Panc1 (cell line): ENCODE measurements at places on chromosomes 6 and 20. TPM values are rescaled to one million over a fixed set of nuclear protein-coding genes. Genes with fewer than 3 reads are reported as not detected.

RAMACL gene
- 0.13 TPM for total RNA-seq

THEMIS gene
- total RNA-seq = 0.05 TPM

LAMP5 gene
- total RNA-seq = not detected

PROKR2 gene
- total RNA-seq = not detected

DNA sequence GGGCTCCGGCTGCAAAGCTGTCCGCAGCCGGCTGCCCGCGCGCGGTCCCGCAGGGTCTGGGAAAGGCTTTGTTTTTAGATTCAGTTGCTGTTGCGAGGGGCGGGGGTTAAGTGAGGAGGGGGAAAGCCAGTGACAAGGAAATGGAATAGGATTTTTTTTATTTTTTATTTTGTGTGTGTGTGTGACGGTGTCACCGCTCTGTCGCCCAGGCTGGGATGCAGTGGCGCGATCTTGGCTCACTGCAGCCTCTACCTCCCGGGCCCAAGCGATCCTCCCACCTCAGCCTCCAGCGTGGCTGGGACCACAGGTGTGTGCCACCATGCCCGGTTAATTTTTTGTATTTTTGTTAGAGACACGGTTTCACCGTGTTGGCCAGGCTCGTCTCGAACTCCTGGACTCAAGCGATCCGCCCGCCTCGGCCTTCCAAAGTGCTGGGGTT lies 615 bp upstream of the UBE2J1 start:
- H3K27me3 ChIP-seq = no peaks in the 10 kb centered on the region
- no peaks in the 10 kb centered on the region for H3K36me3 ChIP-seq
- H3K27ac ChIP-seq = peak overlapping the region; percentile 77
- H3K4me3 ChIP-seq = peak overlapping the region; percentile 96
- H3K4me1 ChIP-seq = peaks cover 13% of the 10 kb centered on the region

DNA sequence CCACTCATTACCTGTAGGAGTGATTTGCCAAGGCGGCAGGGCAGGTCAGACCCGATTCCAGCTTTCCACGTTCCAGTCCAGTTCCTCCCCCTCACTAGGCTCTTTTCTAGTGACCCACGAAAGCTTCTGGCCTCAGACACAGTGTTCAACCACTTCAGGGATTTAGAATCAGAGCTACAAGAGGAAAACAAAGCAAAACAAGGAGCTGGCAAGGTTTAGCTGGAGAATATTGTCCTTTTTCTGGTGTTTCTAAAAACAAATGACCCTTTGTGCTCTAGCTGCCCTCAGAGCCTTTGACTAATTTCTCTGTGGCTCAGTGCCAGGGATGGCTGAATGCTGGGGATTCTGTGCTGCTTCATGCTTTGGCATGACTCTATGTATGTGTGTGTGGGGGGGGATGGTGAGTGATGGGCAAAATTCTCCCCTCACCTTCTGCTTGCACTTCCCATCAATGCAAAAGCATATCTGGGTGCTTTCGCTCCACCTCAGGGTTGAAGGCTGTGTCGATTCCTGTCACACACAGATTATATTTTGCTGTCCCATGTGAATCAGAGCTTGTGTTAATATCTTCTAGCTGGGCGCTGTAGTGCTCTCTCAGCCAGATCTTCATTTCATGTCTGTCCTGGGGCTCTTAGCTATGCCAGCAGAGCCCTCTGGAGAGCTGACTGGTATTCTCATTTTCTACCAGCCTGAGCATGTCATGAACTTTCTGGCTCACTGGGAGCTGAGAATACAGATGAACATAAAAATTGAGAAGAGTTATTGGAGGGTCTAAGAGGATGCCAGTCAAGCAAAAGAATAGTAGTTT lies 19.3 kb upstream of the NEDD9 start:
- no peak overlapping the region for H3K4me3 ChIP-seq
- no peak overlapping the region for H3K27ac ChIP-seq
- no peaks in the 10 kb centered on the region for H3K36me3 ChIP-seq
- H3K4me1 ChIP-seq = no peaks in the 10 kb centered on the region
- no peaks in the 10 kb centered on the region for H3K27me3 ChIP-seq

GRCh38 chr6:23354004-23354403 lies 772.0 kb upstream of the NRSN1 start:
- H3K27me3 ChIP-seq = no peaks in the 10 kb centered on the region
- no peaks in the 10 kb centered on the region for H3K4me1 ChIP-seq
- DNase-seq = no peak
- H3K4me3 ChIP-seq = no peak overlapping the region

DNA sequence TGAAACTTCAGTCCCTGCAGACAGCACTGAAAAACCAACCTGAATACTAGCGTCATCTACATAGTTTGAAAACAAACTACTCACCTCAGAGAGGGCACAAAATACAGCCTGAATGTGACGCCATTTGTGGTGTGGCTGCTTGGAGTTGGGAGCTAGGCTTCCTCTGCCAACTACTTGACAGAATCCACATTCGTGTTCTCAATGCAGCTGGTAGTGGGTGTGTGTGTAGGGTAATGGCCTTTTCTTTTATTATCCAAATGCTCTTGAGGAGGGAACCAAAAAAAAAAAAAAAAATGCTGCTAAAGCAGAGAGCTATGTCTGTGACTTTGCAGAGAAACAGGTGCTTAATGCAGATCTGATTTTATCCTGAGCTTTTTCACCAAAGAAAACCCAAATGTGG lies 207.8 kb downstream of the OTOR start:
- H3K4me1 ChIP-seq = no peaks in the 10 kb centered on the region
- no peak overlapping the region for H3K27ac ChIP-seq
- H3K4me3 ChIP-seq = no peak overlapping the region
- H3K27me3 ChIP-seq = no peaks in the 10 kb centered on the region; the same call in 1 of the 2 replicates

- peaks cover 7% of the 10 kb centered on the region for H3K36me3 ChIP-seq
- H3K27me3 ChIP-seq = no peaks in the 10 kb centered on the region
- H3K27ac ChIP-seq = peak overlapping the region; percentile 45; the same call in 1 of the 2 replicates
Measured at GRCh38 chr20:38084425-38084951, 50.9 kb downstream of the RPRD1B start.

- H3K4me1 ChIP-seq = no peaks in the 10 kb centered on the region
- no peak for DNase-seq
- H3K27me3 ChIP-seq = no peaks in the 10 kb centered on the region
- H3K36me3 ChIP-seq = no peaks in the 10 kb centered on the region
Measured at GRCh38 chr6:2035046-2035445, 210.4 kb downstream of the GMDS start.

DNA sequence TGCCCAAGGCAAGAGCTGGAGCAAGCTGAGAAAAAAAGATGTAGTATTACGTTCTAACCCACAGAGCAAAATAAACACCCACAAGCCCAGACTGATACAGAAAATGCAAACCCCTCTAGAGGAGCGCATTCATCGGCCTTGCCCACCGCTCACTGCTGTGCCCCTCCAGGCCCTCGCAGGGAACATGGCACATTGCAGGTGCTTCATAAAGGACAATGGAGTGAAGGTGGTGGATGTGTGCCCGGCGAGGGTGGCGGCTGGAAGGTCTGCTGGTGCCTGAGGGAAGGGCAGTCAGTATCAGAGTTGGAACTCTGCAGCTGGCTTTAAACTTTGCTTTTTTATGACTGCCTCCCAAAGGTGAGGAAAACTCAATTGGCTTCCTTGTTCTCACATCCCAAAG lies 18.5 kb upstream of the IRF4 start:
- peaks cover 5% of the 10 kb centered on the region for H3K27me3 ChIP-seq
- no peak for DNase-seq
- H3K4me1 ChIP-seq = no peaks in the 10 kb centered on the region
- no peak overlapping the region for H3K27ac ChIP-seq
- H3K36me3 ChIP-seq = no peaks in the 10 kb centered on the region

DNA sequence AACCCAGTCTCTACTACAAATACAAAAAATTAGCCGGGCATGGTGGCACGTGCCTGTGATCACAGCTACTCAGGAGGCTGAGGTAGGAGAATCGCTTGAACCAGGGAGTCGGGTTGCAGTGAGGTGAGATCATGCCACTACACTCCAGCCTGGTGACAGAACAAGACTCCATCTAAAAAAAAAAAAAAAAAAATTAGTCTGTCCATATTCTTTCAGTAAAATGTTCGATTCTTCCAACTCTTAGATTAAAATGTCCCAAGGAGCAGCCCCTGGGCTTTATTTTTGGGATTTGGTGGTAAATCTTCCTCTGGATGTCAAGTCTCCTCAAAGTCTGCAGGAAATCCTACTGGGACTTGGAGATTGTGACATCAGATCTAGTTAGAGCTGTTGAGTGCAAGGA lies 101.0 kb upstream of the EEF1E1 start:
- no peaks in the 10 kb centered on the region for H3K27me3 ChIP-seq
- no peak for DNase-seq
- H3K27ac ChIP-seq = no peak overlapping the region

GRCh38 chr20:62523473-62524203 lies 47.8 kb upstream of the GATA5 start:
- no peaks in the 10 kb centered on the region for H3K27me3 ChIP-seq
- no peaks in the 10 kb centered on the region for H3K36me3 ChIP-seq
- DNase-seq = no peak
- no peak overlapping the region for H3K27ac ChIP-seq
- no peak overlapping the region for H3K4me3 ChIP-seq

GRCh38 chr6:106141441-106142237 lies 55.5 kb downstream of the PRDM1 start:
- no peak overlapping the region for H3K4me3 ChIP-seq
- no peaks in the 10 kb centered on the region for H3K36me3 ChIP-seq
- no peak overlapping the region for H3K27ac ChIP-seq
- H3K4me1 ChIP-seq = no peaks in the 10 kb centered on the region
- DNase-seq = no peak

- H3K4me3 ChIP-seq = no peak overlapping the region
- no peak overlapping the region for H3K27ac ChIP-seq
- H3K27me3 ChIP-seq = no peaks in the 10 kb centered on the region
- no peaks in the 10 kb centered on the region for H3K36me3 ChIP-seq
- H3K4me1 ChIP-seq = no peaks in the 10 kb centered on the region
Measured at GRCh38 chr6:73011945-73012344, 213.4 kb downstream of the KHDC1L start.

GRCh38 chr20:63594043-63594561 lies 20.1 kb upstream of the HELZ2 start:
- H3K27ac ChIP-seq = no peak overlapping the region
- H3K36me3 ChIP-seq = no peaks in the 10 kb centered on the region
- no peak overlapping the region for H3K4me3 ChIP-seq
- H3K27me3 ChIP-seq = no peaks in the 10 kb centered on the region

DNA sequence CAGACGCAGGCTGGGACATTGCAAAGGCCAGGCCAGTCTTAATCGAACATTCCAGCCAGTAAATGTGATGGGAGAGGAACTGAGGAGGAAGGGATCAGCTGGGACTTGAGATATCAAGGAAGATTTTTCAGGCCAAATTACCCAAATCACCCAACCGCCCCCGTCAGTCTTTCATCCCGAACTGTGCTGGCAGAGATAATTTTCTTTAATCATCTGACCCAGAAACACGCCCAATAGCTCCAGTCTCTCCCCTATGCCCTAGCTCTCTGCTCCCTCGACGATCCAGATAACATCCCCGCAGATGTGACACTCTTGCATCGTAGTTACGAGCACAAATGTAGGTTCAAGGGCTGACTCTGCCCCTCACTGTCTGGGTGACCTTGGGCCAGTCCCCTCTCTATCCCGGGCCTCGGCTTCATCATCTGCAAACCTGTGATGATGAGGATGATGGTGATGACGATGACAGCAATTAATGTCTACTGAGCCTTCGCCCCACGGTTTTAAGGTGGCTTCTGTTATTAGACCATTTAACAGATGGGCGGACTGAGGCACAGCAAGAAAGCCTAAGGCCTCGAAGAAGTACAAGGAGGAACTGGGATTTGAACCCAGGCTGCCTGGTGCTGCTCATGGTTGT lies 118.6 kb downstream of the PREX1 start:
- no peaks in the 10 kb centered on the region for H3K4me1 ChIP-seq
- DNase-seq = no peak
- H3K36me3 ChIP-seq = no peaks in the 10 kb centered on the region
